Activated naive CD4-positive, alpha-beta T cell treated with anti-CD3 and anti-CD28 coated beads for 36 hours (primary cell): ENCODE measurements at places on chromosomes 3 and 15. TPM values are rescaled to one million over a fixed set of nuclear protein-coding genes. Genes with fewer than 3 reads are reported as not detected.

- DNase-seq = no peak
Measured at GRCh38 chr3:63940389-63940757, 28.2 kb upstream of the SCAANT1 start.

- no peak for DNase-seq
Measured at GRCh38 chr3:77063423-77063822, 23.5 kb downstream of the ROBO2 start.

DNA sequence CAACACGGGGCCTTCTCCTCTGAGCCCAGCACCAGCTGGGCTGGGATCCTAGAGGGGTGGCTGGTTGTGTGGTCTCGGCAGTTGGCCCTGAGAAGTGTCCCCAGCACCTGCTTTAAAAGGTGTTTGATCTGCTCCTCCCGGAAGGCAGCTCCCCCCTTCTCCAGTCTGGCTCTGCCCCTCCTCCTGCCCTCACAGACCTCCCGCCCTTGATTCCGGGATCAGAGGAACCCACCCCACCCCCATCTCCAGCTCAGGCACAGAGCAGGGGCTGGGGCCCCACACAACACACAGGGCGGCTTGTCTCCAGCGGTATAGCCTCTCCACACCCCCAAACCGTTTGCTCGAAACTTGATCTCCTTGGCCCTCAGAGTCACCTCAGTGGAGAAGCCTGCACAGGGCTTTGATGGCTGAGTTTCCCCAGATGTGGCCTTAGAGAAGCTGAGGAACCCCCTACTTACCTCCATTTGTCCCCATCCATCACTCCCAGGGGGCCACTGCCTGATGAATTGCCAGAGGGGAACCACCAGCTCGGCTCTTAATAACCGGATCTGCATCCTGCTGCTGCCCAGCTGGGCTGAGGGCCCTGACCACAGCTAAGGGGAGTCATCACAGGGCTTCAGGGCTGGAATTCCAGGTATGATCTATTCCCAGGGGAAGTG lies 6.4 kb upstream of the STRA6 start:
- DNase-seq = no peak

The PTH1R gene
- total RNA-seq = not detected

- no peak for DNase-seq
Measured at GRCh38 chr3:24355806-24356205, 138.8 kb downstream of the THRB start.

The CERS3 gene
- total RNA-seq = 0.25 TPM

- DNase-seq = no peak
Measured at GRCh38 chr3:177224414-177224813, 27.1 kb upstream of the TBL1XR1 start.

- no peak for DNase-seq
Measured at GRCh38 chr3:112197131-112197530, 64.1 kb upstream of the GCSAM start.

- no peak for DNase-seq
Measured at GRCh38 chr15:75195122-75195765, 6.4 kb upstream of the C15orf39 start.

The ATP13A3 gene
- 88.4 TPM for total RNA-seq

GRCh38 chr3:70090322-70090913 lies 90.9 kb downstream of the SAMMSON start:
- no peak for DNase-seq

DNA sequence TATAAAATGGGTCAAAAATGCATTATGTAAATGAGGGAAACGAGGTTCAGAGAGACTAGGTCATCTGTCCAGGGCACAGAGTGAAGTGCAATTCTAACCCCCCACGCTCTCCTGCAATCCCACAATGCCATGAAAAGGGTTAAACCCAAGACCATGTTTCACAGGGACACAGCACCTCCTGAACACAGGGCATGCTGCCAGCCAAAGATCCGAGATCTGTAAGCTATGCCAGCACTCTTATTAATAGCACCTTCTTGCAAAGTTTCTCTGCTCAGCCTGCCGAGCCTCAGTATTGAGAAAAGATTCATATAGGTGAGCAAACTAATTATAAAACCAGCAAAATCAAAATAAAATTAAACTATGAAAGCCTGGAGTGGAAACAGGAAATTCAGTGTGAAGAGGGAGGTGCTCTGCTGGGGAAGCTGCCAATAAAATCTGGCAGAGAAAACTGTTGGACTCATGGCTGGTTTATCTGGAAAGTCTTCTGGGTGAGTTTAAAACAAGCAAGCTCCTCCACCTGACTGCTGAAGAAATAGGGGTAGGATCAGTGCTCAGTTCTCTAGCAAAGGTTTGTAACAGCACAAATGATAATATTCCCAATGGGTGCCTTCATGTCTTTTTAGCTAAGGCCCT lies 50.3 kb downstream of the LRIG1 start:
- no peak for DNase-seq

DNA sequence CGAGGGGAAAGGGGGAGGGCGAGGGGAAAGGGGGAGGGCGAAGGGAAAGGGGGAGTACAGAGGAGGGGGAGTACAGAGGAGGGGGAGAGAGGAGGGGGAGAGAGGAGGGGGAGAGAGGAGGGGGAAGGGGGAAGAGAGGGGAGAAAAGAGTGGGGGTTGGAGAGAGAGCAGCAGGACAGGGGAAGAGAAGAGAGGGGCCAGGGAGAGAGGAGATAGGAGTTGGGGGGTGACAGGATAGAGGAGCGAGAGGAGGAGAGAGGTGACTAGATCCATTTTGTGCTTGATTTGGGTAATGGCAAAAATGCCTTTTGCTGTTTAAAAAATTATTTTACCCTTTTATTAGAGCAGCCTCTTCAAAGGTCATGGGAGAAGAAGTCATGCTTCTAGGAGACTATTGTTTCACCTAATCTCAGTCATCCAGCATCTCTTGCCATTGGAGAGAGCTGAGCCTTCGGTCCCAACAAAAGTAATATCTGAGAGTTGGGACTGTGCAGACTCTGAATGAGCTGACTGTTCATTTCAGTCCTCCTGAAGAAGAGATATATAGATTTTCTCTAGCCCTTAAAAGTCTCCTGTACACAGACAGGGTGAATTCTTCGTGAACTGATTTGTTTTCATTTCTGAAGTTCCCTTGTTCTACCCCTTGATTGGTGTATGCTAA lies 15.1 kb upstream of the TOP2B start:
- no peak for DNase-seq

GRCh38 chr3:25289663-25290062 lies 138.4 kb upstream of the RARB start:
- no peak for DNase-seq

- DNase-seq = no peak
Measured at GRCh38 chr15:29465196-29465595, 195.6 kb upstream of the NSMCE3 start.

The FOXL2 gene
- total RNA-seq = not detected

The CTXN2 gene
- not detected for total RNA-seq

GRCh38 chr3:190586631-190587011 lies 72.7 kb downstream of the IL1RAP start:
- DNase-seq = peak; percentile 61

The PLA2G4B gene
- total RNA-seq = 9.0 TPM

DNA sequence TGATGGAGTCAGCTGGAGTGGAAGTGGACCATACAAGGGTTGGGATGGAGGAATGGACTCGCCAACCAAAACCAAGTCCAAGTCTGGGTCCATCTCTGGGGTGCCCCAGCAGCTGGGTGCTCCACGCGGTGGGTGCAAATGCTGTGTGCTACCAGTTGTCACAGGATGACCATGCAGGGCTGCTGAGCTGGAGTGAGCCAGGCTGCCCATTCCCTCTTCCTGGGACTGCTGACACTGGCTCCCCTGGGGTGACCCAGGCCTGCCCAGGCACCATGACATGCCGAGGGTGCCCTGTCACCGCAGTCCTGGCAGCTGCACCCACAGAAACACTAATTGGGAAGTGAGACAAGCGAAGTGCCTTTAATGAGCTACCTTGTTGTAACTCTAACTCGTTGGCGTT lies 140.2 kb downstream of the TPRA1 start:
- no peak for DNase-seq

- DNase-seq = peak; percentile 9
Measured at GRCh38 chr15:44319385-44319784, 30.9 kb downstream of the GOLM2 start.

DNA sequence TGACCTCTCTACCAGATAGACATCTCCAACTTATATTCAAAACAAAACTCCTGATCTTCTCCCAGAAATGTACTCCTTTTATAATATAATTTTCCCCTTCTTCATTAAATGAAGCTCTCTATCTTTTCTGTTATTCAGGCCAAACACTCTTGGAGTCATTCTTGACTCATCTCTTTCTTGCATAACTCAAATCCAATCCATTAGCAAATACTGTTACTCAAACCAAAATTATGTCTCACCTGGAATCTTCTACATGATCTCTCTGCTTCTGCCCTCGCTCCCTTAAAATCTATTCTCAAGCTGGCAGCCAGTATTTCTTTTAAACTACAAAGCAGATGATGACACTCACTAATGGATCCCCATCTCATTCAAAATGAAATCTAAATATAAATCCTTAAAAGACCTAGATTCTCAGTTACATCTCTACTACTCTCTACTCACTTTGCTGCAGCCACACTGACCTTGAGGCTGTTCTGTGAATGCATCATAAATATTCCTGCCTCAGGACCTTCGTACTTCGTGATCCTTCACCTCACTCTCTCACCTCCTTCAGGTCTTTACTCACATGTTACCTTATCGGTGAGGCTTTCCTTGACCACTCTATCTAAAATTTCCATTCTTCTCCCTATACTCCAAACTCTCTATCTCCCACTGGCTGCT lies 160.9 kb downstream of the TBC1D5 start:
- no peak for DNase-seq

- no peak for DNase-seq
Measured at GRCh38 chr3:159030138-159030670, 228.3 kb downstream of the MFSD1 start.

GRCh38 chr15:58221591-58222241 lies 83.5 kb downstream of the AQP9 start:
- DNase-seq = peak; percentile 28

- DNase-seq = no peak
Measured at GRCh38 chr3:124761935-124762660, 31.8 kb downstream of the UMPS start.

GRCh38 chr15:55740359-55740878 lies 2.5 kb downstream of the PRTG start:
- DNase-seq = no peak

GRCh38 chr3:71974786-71975185 lies 189.8 kb upstream of the PROK2 start:
- DNase-seq = no peak

GRCh38 chr15:86236356-86237110 lies 156.9 kb downstream of the AGBL1 start:
- DNase-seq = no peak

- no peak for DNase-seq
Measured at GRCh38 chr3:78013653-78014052, 973.8 kb downstream of the ROBO2 start.

DNA sequence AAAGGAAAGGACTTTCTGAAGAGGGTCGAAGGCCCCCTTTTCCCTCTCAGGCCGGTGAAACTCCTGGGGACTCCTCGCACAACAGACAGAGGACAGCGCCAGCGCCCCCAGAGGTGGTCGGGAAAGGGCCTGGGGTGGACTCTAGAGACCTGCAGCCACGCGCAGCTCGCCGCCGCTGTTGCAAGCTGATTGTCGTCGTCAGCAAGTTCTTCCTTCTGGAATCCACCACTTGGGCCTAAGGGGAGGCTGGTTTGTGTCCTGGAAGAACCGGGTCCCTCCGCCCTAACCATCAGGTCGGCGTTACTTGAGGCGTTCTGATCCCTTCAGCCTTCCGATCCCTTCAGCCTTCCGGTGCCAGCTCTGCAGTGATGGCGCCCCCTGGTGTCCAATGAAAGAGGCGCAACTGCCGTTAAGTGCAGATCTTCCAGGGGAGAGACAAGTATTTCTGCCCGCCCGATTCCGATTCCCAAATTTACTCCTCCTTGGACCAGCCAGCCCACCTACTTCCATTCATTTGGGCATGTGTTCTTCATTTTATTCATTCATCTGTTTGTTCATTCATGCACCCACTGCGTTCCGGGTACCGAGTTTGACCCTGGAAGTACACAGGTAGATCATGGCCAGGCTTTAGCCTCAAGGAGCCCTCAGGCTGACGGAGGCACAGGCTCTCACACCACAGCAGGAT lies 77.2 kb upstream of the SLC6A11 start:
- DNase-seq = peak; percentile 81

- DNase-seq = no peak
Measured at GRCh38 chr3:143442814-143443447, 323.4 kb downstream of the CHST2 start.

DNA sequence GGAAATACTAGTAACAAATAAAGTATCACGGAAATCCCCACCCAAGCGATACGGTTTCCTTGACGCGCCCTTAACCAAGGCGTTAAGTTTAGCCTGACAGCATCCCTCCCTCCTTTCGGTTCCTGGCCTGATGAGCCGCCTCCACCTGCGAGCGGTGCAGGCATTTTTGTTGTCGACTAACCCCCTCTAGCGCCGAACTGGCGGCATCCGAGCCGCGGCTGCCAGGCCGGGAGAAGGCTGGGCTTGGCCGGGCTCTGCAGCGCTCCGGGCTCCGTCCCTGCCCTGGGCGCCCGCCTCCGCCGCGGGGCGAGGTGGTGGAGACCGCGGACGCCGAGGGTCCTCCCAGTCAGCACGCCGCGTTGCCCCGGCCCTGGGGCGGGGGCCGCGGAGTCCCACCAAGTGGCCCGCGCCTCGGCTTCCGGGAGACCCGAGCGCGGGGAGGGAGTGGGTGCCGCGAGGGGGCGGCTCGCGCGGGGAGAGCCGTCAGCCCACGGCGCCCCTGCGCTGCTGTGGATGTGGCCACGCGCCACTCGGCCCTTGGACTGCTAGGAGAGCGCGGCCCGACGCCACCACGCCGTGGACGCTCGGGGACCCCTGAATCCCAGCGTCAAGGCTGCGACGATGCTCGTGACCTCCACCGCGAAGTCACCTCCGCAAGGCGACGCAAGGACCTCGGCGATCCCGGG lies 1.1 kb upstream of the EPHA6 start:
- DNase-seq = peak; percentile 81
